Caco-2 (cell line): ENCODE measurements at places on chromosomes 12 and 14.

GRCh38 chr14:23130871-23131270 is 11.8 kb upstream of the CEBPE start:
- DNase-seq, result no peak

DNA sequence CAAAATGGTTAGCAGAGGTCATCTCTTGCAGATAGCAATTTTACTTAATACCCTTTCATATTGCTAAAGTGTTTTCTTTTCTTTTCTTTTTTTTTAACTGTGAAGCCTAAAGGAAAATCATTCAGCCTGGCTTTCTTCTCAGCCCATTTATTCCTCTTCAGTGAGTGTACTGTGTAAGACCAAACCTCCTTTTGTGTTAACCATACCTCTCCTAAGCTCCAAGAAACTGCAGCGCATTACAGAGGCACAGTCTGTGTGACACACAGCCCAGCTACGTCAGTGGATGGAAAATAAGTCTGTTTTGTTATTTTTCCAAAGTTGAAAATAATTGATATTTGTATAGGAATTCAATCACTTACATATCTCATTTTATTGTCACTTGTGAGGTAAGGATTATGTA is 21.7 kb downstream of the DCAF5 start:
- no peak for DNase-seq

- DNase-seq, result no peak
Observed at GRCh38 chr12:29437575-29437974, 56.6 kb upstream of the ERGIC2 start.

GRCh38 chr14:55111122-55111708 is 17.8 kb upstream of the LGALS3 start:
- no peak for DNase-seq

DNA sequence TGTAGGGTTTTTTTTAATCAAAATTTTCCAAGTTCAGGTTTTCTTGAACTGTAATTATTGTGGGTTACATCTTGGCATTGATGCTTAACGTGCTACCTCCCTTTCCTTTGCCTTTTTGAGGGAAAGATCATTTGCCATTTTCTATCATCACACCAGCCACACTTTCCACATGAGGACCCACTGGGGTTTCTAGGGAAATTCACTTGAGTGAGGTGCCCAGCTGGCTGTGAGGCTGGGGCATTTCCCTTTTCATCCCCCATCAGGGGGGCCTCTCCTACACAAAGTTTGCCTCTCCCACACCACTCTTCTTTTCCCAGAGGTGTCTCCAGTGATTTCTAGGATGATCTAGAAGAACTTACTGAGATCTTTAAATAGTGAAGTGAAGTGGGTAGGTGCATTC is 335.7 kb downstream of the BMP4 start:
- no peak for DNase-seq

- no peak for DNase-seq
Observed at GRCh38 chr12:15494329-15495046, 172.2 kb downstream of the PTPRO start.

- no peak for DNase-seq
Observed at GRCh38 chr14:49924852-49925251, 32.0 kb downstream of the ARF6 start.

DNA sequence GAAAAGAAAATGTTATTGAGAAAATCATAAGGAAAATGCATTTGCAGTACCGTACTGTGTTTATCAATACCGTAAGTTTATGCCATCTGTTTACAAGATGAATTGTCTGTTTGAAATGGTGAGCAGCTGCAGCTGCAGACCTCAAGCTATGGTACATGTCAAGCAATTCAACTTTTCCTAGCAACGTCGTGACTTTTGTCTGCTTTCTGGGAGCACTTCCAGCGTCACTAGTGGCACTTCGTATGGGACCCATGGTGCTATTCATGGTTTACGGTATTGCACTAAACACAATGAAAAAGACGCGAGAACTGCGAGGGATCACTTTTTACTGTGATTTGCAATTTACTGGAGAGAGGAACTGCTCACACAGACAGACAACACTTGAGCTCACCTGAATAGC is 160.8 kb downstream of the UNC79 start:
- no peak for DNase-seq

DNA sequence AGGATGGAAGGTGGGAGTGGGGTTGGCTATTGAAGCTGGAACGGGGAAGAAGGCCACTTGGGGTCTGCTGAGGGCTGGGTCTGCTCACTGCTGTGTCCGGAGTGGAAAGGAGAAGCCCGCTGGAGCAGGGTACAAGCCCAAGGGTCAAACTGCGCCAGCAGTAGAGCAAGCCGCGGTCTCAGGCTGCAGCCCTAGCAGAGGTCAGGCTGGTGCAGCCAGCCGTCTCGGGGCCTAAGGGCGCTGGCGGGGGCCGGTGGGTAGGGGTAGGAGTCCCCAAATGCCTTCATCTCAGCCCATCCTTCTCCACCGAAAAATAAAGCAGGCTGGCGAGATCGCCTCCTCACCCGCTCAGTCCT is 718 bp upstream of the JDP2 start:
- DNase-seq, result no peak

GRCh38 chr12:71947645-71948105 is 9.0 kb downstream of the TPH2 start:
- peak; percentile 37 for DNase-seq

DNA sequence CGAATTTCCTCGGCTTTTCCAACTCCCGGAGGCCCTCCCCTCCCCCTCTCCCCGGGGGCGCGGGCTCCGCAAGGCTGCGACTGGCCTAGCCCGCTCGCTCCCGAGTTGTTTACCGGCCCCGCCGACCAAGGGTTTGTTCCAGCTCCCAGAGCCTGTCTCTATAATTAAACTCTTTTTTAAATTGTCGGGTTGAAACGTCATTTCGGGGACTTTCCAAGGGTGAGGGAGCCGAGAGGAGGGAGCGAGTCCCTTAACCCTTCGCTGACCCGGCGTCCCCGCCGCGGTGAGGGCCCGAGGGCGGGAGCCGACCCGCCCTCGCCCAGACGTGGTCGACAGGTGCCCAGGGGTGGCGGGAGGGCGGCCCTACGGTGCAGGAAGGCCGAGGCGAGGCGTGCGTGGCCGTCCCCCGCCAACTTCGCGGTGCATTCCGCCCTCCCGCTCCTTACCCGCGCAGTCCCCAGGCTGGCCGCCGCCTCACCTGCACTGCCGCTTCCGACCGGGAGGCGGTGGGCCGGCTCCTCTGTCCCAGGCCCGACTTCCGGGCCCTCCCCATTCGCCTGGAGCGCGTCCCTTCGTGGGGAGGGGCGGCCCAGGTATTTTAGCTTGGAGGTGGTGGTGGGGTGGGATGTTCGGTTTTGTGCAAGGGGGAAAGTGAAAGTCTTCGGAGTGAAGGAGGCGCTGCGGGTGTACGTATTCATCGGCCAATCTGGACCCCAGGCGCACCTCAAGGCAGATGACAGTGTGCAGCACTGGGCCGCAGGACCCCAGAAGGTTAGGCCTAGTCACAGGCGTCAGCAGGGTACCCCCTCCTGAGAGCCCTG is 2.9 kb upstream of the ZFP36L1 start:
- peak; percentile 93 for DNase-seq

GRCh38 chr12:124494751-124495129 is 72.7 kb downstream of the NCOR2 start:
- DNase-seq, result no peak

DNA sequence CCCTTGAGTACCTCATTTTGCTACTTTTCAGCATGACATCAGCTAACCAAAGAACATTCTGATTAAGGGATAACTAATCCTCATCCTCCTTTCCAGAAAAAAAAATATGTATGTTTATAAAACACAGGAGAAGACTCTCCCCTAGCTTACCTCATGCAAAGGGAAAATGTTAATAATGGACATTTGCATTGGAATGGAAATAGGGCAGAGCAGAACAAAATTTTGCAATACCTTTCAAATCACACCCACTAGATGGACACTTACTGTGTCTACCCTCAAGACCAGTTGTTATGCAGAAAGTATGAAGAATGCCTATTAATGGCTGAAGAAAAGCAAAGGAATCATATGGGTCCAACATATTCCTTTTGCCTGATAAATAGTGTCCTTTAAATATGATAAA is 8.9 kb upstream of the SLCO1A2 start:
- no peak for DNase-seq

DNA sequence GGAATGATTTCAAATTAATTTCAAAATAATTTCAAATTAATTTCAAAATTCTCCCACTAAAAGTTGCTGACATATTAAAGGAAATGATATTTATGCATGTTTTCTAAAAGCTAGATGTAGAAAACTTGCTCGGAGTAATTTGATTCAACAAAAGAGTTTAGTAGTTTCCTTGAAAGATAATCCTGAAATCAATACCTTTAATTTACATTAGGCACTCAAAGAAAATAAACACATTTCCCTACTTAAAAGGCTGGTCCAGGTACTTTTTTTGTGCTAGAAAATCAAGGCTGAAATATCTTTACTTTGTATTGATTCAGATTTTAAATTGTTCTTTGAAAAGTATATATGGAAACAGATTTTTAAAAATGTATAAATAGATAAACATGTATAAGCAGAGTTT is 370.5 kb downstream of the RAD51B start:
- DNase-seq, result no peak

- DNase-seq, result no peak
Observed at GRCh38 chr12:103933237-103933636, 3.0 kb downstream of the HSP90B1 start.

- peak; percentile 79 for DNase-seq
Observed at GRCh38 chr14:24481622-24482324, 26.3 kb downstream of the CMA1 start.

DNA sequence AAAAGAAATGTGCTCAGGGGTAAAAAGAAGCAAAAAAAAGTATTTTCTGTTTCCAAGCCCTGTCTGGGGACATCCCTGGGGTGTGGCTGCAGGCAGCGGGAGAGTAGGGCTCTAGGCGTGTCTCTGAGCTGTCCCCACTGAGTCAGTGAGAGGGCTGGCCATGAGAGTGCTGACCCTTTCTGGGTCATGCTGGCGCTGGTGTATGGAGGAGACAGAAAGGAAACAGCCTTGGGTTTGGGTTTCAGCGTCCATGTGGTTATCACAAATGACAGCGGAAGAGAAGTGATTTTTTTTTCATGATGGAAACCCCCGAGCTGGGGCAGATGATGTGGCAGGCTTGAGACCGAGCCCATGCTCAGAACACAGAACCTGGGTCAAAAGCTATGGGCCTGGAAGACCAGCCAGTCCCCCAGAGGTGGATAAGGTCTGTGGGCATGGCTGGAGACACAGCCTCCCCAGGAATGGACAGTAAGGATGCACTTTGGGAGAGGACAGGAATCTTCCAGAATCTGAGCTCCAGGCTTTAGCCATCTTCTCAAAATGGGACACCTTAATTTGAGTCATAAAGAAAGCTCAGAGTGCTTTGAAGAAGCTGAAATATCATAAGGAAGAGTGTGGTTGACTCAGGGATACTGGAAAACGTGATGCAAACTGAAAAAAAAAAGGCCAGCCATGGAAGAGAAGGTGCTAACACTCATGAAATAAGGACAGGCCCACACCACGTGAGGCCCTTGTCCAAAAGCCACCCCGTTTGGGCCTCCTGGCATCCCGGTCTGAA is 36.2 kb downstream of the SYNE3 start:
- no peak for DNase-seq

DNA sequence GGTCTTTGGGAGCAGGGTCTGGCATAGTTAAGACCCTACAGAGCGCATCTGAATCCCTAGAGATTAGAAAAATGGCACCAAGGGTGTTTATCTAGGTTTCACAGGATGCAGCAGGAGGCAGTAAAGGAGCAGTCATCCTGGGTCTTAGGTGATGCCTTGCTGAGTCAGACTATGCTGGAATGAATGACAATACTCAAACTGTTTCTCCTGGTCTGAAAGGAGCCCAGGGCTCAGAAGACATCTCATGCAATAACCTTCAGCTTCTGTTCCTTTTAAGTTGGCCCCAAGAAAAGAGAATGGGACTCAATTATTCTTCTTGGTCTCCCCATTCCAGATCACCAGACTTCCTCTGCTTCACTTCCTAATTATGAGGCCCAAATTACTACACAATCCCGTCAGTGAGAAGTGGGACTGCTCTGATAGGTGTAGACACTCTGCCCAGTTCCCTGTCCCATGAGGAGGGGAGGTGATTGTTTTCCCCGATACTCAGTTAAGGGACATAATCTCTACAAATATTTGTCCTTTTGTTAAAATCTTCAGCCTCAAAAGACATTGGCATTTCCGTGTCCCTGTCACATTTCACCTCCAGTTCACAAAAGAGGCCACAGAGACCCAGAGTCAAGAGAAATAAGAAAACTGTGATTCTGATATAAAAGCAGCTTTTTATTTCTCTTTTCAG is 14.8 kb upstream of the APOF start:
- no peak for DNase-seq

DNA sequence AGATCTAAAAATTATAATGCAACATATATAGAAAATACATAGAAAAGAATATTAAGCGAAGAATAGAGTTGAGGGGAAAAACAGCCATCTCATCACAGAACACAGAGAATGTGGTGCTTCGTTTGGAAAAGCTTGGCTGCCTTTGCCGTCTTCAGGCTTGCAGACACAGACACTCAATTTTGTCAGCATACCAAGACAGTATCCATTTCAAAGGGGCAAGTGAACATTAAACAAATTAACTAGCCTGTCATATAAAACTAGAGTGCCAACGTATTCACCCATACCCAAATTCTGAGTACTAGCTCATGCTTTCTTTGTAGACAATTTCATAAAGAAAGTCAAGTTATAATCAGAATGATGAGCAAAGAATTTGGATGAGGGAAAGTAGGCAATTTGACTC is 40.5 kb downstream of the DMAC2L start:
- no peak for DNase-seq

DNA sequence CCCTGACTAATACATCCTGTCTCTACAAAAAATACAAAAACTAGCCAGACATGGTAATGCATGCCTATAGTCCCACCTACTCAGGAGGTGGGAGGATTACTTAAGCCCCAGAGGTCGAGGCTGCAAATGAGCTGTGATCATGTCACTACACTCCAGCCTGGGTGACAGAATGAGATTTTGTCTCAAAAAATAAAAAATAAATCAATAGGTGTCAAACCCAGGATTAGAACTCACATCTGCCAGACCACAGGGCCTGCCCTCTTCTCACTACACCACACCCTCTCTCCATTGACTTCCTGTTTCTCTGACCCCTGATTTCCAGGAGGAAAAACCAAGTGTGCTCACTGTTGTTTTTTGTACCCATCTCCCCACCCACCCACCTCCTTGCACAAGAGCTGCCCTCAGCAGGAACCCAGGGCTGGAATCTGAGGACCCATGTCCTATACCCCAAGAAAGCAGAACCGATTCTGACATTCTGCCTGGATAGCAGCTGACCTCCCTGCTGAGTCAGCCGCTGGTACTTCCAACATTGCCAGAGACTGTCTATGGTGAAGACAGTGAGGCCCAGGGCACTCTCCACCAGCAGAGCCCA is 6.2 kb downstream of the CMKLR1 start:
- no peak for DNase-seq
